NCI-H1436 (cell line): ENCODE measurements at places on chromosomes 4 and X.

DNA sequence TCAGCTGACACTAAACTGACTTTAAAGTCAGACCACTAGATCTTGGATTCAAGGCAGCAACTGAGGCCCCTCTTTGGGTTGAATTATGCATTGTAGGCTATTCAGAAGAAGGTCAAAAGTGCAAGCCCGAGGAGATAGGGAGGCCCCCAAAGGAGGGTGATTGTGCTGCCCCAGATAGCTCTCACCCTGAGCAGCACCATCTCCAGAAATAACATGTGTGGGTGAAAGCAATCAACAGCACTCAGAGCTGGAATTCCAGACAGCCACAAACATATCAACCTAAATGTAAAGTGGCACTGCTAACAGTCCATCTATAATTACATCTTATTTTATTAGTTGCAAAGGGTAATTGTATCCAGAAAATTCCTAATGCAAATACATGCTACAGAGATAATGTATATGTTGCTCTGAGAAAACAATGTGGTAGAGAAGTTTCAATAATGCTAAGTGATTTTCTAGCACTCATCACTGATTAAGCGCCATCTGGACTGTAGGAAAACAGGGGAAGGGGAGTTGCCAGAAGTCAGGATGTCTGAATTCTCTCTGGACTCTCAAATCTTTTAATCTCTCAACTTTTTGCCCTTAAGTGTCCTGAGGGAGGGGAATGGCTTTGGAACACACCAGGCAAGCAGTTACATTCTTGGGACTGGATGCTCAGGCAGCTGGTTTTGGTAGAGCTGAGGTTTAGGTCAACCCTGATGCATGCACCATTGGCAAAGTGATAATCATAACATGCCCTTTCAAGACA is 61.8 kb upstream of the SFRP2 start:
- no peak for DNase-seq

DNA sequence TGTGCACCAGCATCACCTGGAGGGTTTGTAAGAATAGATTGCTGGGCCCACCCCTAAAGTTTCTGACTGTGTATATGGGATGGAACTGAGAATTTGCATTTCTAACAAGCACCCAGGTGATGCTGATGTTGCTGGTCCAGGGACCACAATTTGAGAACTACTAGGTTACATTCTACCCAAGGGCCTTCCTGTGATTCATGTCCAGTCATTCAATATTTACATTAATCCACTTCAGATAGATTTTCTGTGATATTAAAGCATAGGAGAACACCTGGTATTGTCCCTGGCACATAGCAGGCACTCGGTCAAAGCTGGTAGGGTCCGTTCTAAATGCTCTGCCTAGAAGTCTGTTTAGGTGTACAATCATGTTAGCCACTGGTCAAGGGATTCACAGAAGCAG is 19.5 kb upstream of the XPNPEP2 start:
- DNase-seq: no peak

DNA sequence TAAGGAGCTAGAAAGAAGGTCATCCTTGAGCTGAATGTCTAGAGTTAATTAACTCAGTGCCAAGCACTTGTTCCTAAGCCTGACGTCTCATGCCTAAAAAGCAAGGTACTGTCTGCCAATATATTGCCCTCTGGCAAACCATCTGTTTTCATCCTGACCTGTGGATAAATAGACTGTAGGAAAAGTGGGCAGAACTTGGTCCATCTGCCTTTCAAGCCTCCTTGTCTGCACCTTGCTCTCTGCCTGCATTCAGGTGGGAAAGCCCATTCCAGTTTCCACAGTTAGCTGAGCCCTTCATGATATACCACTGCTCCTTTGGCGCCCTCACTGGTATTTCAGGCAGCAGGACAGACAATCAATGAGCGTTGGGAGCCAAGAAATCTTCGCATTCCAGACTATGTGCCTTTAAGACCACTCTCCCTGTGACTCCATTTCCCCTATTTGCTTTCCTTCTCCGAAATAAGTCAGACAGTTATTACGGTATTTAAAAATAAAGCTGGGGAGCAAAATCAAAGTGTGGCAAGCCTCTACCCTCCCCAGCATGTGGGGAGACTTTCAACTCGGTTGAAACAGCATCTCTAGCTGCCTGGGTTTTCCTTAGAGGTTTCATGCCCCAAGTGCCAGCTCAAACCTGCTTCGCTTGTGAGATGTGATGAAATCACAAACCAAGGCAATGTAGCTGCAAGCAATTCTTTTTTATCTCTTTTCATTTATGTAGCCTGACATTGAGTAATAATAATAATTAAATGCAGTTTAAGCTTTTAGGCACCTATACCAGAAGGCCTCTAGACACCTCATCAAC is 2.5 kb upstream of the CCDC149 start:
- DNase-seq: peak; percentile 22

GRCh38 chr4:7348946-7349900 is 85.5 kb downstream of the PSAPL1 start:
- DNase-seq: no peak

GRCh38 chr4:148359769-148360168 is 82.4 kb downstream of the NR3C2 start:
- no peak for DNase-seq

- no peak for DNase-seq
Observed at GRCh38 chrX:132791714-132792113, 166.7 kb downstream of the HS6ST2 start.

- DNase-seq: no peak
Observed at GRCh38 chr4:124937993-124938392, 225.5 kb upstream of the ANKRD50 start.

GRCh38 chrX:155767051-155767875 is 113.9 kb upstream of the VAMP7 start:
- DNase-seq: peak; percentile 73

DNA sequence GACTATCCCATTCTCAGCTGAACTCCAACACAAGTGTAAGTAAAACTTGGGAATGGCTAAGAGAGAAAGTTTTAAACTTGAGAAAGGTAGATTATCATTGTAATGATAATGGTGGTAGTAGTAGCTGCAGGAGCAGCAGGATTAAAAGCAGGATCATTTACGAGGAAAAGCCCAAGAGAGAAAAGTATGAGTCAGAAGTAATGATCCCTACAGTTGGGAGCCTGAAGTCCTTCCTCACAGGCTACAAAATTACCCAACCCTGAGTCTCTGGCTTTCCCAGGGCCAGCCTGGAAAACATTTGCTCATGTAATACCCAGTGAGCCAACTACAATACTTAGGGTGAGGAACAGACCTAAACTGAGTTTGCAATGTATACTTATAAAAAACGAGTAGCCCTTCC is 4.4 kb upstream of the PRDM8 start:
- DNase-seq: no peak

- DNase-seq: no peak
Observed at GRCh38 chr4:56388306-56388705, 1.0 kb upstream of the AASDH start.

- DNase-seq: no peak
Observed at GRCh38 chr4:154329939-154330338, 161.7 kb downstream of the DCHS2 start.

GRCh38 chrX:103565197-103565596 is 20.1 kb upstream of the TCEAL4 start:
- DNase-seq: no peak

GRCh38 chr4:168162604-168163003 is 70.3 kb downstream of the ANXA10 start:
- no peak for DNase-seq

- DNase-seq: no peak
Observed at GRCh38 chrX:97401154-97401553, 517.4 kb downstream of the RPA4 start.

DNA sequence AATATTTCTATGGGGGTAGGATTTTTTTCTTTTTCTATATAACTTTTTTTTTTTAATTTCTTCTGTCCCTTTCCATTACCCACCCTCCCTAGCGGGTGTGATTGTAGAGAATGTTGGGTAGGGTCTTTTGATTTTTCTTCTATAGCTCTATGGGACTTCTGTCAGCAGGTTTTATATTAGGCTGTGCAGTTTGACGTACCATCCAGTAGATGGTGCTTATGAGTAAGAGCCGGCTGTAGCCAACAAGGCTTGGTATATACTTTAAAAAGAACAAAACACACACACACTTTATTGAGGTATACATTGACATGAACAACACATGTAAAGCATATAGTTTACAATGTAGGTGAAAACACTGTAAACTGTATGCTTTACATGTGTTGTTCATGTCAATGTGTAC is 247.9 kb upstream of the POF1B start:
- DNase-seq: peak; percentile 21

GRCh38 chrX:9312922-9313867 is 151.7 kb upstream of the TBL1X start:
- peak; percentile 4 for DNase-seq

DNA sequence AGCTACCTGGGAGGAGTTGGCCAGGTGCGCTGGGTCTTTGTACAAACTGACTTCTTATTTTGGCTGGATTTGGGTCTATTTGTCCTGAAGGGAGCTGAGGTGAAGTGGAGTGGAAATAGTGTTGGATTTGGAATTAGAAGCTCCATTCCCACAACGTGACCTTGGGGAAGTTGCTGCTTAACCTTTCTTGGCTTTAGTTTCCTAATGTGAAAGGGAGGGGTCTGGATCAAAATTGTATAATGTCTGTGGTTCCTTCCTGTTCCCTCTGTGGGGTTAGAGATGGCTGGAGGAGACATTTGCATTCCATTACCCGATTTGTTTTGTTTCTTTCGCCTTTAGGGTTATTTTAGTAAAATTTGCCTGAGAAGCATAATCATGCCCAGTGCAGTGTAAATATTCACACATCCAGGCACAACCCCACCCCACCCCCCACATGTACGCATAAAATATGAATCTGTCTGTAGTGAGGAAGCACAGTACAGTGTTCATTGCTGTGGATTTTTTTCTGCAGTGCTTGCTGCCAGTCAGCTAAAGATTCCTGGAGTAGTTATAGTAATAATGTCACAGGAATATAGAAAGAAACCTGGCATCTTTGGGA is 21.5 kb downstream of the JADE1 start:
- no peak for DNase-seq

DNA sequence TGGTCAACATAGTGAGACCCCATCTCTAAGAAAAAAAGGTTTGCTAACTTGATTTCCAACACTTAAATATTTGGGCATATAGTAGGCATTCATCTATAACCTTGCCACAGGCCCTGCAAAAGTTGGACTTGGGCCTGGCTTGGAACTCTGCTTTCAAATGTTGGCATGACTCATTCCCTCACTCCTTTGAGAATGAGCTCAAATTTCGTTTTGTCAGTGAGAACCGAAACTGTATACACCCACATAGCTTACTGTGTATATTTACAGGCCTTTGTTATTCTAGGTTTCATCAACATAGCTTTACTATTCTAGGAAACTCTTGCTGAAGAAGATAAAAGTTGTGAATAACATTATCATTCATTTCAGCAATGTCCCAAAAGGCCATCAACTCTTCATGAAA is 88.7 kb upstream of the ELOVL6 start:
- no peak for DNase-seq

- no peak for DNase-seq
Observed at GRCh38 chrX:155259752-155260151, 4.5 kb downstream of the RAB39B start.

DNA sequence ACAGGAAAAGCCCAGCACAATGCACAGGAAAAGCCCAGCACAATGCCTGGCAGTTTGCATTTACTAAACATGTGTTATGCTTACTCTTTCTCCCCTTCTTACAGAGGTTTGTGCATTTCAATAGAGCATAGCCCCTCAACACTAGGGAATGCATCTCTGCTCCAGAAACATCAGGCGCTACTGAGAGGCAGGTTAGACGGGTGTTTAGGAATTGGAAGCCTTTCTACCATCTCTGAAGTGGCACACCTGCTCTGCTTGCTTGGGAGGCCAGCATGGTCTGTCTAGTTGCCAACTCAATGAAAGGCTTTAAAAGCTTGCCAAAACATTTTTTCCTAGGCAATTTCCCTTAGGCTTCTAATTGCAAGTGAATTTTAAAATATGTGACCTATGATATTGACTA is 55.7 kb downstream of the GRID2 start:
- DNase-seq: no peak
